H54 (cell line): ENCODE measurements at places on chromosomes 7 and 10.

DNA sequence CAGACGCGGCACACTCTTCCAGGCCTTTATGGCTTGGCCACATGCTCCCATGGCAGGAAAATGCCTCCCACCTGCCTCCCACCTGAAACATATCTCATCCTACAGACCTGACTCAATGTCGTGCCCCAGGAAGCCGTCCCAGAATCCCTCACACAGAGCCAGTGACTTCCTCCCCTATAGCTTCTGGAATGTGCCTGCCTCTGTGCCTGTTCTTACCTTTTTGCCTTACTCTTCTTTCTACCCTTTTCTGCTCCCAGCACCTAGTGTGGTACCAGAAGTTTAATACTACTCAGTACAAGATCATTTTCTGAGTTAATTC lies 123.9 kb upstream of the STK17A start:
- no peak for DNase-seq

DNA sequence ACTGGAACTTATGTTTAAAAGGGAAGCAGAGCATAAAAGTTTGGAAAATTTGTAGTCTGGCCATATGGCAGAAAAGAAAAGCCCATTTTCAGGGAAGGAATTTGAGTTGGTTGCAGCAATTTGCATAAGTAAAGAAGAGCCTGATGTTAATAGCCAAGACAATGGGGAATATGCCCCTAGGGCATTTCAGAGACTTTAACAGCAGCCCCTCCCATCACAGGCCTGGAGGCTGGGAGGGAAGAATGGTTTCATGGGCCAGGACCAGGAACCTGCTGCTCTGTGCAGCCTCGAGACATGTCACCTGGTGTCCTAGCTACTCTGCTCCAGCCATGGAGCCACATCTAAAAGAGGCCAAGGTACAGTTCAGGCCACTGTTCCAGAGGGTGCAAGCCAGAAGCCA lies 35.3 kb downstream of the HTR7 start:
- no peak for DNase-seq

GRCh38 chr10:119479532-119479931 lies 63.0 kb downstream of the RGS10 start:
- no peak for DNase-seq

DNA sequence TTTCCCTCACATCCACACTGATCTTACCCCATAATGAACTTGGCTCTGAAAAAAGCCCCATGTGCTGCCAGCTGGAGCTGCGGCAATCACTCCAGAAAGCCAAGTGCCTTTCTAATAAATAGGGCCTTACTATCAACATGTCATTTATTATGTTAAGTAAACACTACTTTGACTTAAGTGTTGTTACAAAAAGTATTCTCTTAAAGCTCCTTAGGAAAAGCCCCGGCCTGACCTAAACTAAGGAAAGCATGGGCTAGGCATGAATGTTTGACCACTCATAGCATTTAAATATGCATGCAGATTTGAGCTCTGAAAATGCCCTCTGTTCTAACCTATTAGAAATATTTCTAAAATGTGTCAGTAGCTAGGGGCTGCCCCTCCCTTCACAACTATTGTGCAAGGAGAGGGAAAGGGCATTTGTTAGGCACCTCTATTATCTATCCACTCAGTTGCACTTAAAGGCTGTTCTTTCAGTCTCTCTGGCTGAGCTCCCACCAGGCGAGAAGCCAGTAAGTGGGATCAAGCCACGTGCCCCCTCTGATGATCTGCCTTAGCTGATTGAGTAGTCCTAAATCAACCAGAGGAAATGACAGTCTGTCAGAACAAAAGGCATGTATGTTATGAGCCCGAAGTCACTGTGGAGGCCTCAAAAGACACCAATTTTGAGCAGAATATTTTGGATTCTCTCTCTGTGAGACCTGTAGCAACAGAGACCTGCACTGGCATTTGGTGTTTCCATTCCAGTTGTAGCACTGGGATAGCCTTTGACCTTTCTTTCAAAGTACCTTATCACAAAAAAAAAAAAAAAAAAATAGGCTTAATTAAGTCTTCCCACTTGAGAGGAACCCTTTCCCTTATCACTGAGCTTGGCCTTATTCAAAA lies 77.1 kb downstream of the ITGB8 start:
- peak; percentile 21 for DNase-seq

DNA sequence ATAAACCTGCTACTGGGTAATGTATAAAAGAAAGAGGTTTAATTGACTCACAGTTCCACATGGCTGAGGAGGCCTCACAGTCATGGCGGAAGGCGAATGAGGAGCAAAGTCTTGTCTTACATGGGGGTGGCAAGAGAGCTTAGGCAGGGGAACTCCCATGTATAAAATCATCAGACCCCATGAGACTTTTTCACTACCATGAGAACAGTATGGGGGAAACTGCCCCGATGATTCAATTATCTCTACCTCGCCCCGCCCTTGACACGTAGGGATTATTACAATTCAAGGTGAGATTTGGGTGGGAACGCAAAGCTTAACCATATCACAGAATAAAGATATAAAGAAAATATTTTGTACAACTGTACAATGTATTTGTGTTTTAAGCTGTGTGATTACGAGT lies 39.4 kb upstream of the PLCE1 start:
- no peak for DNase-seq

GRCh38 chr10:3195286-3195685 lies 22.7 kb upstream of the PITRM1 start:
- DNase-seq, result no peak

- DNase-seq, result no peak
Measured at GRCh38 chr7:20388084-20388483, 57.4 kb downstream of the ITGB8 start.

DNA sequence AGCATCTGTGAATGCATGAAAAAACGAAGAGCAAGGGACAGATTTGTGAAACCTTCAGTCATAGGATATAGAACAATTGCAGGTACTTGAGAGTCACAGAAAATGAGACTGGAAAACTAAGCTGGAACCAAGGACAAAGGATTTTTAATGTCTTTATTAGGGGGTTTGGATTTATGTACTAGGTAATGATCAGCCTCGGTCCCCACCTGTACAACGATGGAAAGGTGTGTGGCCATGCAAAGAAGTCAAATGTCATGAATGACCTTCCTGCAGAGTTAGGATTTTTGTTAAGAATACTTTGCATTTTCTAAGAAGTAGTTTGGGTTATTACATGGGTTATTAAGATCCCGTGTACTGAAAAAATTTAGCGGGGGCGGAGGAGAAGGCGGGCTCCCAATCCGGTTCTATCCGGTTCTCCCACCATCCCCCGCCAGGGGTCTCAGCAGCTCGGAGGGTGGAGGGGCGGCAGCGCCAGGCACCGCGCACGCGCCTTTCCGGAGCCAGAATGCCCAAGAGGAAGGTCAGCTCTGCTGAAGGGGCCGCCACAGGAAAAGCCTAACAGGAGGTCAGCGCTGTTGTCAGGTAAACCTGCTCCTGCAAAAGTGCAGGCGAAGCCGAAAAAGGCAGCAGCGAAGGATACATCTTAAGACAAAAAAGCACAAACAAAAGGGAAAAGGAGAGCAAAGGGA lies 327.5 kb upstream of the PLXDC2 start:
- no peak for DNase-seq

GRCh38 chr7:51242881-51243518 lies 73.6 kb downstream of the COBL start:
- DNase-seq, result no peak

- DNase-seq, result no peak
Measured at GRCh38 chr7:88218429-88218745, 1.5 kb downstream of the SRI start.

DNA sequence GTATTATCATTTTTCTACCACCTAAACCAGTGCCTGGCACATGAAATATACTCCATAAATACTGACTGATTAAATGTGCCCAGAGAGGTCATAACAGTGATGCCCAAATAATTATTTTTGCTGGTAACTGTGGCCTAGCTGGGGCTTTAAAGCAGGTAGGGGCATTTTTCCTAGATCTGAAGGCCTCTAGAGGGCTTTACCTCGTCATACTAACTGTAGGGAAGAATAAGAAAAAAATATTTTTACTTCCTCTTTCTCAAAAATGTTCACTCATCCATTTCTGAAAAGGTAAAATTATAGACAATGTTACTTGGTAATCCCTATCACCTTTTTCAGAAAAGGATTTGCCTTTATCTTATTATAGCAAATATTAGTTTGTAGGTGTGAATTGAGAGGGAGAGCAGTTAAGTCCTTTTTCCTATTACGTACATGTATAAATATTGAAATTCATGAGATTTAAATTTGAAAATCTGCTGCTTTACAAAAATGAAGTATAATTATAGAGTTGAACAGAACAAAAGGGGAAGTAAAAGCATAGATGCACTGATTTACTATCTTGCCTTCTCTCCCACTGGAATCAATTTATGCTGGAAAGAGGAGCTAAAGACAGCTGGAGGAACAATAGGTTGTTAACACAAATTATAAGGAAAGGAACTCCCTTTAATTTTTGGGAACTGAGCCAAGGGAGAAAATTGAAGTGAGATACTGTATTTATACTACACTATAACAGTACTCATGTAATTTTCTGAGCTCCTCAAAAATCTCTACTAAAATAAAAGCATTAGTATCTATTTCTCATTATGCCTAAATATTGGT lies 71.5 kb upstream of the NOBOX start:
- no peak for DNase-seq

DNA sequence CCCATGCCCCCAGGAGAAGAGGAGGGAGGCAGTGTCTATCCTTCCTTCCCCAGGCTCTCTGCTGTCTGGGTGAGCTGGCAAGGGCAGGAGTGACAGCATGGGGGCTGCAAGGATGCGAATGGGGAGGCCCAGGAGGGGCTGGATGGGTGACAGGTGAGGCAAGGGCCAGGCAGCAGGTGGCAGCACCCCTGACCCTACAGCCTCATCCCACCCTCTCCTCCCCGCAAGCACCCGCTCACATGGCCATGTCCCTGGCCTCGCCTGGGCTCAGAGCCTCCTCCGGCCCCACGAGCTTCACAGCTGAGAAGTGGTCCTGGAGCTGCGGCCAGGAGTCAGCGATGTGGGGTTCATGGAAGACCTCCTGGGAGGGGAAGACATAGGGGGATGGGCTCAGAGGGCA lies 5.4 kb downstream of the PLOD3 start:
- DNase-seq, result no peak

DNA sequence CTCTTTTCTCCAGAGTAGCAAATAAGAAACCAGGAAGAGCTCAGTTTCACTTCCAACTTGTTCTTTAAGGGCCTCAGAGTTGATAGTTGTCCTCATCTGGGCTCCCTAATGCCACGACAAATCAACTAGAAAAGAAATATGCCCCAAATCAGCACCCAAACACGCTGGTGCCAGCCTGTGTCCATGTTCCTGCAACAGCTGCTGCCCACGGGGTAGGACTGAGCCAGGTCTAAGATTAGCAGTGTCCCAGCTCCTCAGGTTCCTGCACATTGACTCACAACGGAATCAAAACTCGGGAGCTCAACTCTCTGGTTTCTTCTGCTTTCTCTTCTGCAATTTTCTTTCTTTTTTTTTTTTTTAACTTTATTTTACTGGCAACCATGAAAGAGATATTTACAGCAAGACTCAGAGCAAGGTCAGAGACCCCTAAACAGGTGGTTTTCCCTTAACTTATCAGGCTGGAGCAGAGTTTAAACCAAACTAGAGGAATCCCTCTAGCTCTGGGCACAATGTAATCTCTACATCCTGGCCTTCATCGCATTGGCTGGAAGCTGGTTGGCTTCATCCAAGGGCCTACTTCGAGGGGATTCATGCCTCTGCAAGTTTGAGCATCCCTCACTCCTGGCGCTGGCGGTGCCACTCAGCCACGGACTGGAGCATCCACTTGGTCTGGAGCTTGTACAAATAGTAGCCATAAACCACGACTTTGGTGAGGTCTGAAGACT lies 126.1 kb downstream of the PFKFB3 start:
- no peak for DNase-seq

GRCh38 chr7:99121496-99122021 lies 22.3 kb downstream of the SMURF1 start:
- no peak for DNase-seq

- no peak for DNase-seq
Measured at GRCh38 chr7:112257073-112257472, 50.6 kb downstream of the ZNF277 start.

GRCh38 chr10:96397902-96398301 lies 39.1 kb upstream of the OPALIN start:
- no peak for DNase-seq

DNA sequence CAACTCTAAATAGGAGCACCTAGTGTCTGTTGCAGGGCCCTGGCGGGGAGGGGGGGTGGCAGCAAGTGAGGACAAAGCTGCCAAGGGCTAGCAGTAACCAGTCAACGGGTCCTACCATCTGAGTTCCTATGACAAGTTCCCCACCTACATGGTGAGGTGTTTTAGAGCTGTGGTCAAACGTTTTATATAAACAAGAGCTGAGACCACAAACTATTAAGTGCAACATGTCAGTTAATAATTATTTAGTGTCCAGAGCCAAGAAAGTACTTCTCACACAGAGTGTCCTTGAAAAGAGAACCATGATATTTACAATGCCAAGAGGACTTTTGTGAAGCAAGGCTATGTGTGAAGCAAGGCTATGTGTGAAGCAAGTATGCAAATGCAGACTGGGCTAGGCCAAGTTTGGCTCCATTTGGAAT lies 434.7 kb downstream of the TNS3 start:
- no peak for DNase-seq

DNA sequence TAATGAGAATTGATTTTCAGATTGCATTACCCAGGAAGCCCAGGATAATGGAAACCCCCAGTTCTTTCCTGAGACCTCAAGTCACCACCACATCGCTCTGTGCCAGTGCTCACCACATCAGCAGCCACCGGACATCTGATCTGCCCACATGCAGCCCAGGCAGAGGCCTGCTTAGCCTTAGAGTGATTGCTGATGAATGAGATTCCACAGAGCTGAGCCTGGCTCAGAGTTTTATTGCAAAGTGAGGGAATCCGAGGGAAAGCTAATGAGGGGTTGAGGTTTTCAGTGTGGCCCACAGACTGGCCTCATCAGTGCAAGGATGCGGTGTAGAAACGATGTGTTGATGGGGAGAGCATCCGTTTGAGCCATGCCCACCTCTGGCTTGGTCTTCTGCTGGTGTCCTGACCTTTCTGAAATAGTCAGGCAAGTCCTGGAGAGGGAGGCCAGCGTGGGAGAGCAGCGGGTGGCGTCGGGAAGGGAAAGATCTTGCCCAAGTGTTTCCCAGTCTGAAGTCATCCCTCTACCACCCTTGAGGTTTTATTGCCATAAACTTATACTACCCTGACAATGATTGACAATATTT lies 120.3 kb downstream of the ITIH5 start:
- DNase-seq, result no peak

- DNase-seq, result no peak
Measured at GRCh38 chr7:139583826-139584553, 60.5 kb downstream of the CLEC2L start.

DNA sequence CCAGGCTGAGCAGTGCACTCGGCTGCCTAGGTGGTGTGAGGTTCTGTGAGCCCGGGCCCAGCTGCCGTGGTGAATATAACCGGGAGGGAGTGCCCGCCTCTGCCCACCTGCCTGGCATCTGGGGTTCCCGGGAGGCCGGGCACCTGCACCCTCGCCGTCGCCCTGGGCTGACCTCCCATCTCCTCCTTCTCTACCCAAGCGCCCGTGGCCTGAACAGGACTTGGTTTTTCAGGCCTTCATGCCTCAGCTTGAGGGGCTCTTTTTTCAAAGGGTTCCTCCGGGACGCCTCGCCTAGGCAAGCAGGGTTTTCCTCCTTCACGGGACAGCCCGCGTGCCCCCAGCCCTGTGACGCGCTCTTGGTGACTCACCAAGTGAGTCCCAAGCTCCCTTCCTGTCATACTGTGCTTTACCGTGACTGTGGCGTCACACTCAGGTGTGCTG lies 9.9 kb downstream of the INPP5A start:
- DNase-seq, result no peak

GRCh38 chr10:132477398-132478340 lies 59.9 kb upstream of the INPP5A start:
- DNase-seq, result no peak
